ENCODE measurements at places on chromosomes 3 and 15. TPM values are rescaled to one million over a fixed set of nuclear protein-coding genes. Genes with fewer than 3 reads are reported as not detected.
A peak's percentile ranks its signal among the peaks of the same experiment; 100 is the strongest.

The CEMIP gene
- 24.2 TPM for polyA plus RNA-seq

The COL6A5 gene
- 1.6 TPM for polyA plus RNA-seq

The ADCY5 gene
- polyA plus RNA-seq: 12.1 TPM

The KCNAB1 gene
- polyA plus RNA-seq: 1.7 TPM

The THBS1 gene
- polyA plus RNA-seq: 132 TPM

The LINGO1 gene
- polyA plus RNA-seq: 21.5 TPM

The CCDC14 gene
- polyA plus RNA-seq: 305 TPM

The ARPIN gene
- 31.8 TPM for polyA plus RNA-seq

The GPR149 gene
- polyA plus RNA-seq: not detected

The BSN gene
- polyA plus RNA-seq: 0.73 TPM

The DGKG gene
- polyA plus RNA-seq: 4.8 TPM

DNA sequence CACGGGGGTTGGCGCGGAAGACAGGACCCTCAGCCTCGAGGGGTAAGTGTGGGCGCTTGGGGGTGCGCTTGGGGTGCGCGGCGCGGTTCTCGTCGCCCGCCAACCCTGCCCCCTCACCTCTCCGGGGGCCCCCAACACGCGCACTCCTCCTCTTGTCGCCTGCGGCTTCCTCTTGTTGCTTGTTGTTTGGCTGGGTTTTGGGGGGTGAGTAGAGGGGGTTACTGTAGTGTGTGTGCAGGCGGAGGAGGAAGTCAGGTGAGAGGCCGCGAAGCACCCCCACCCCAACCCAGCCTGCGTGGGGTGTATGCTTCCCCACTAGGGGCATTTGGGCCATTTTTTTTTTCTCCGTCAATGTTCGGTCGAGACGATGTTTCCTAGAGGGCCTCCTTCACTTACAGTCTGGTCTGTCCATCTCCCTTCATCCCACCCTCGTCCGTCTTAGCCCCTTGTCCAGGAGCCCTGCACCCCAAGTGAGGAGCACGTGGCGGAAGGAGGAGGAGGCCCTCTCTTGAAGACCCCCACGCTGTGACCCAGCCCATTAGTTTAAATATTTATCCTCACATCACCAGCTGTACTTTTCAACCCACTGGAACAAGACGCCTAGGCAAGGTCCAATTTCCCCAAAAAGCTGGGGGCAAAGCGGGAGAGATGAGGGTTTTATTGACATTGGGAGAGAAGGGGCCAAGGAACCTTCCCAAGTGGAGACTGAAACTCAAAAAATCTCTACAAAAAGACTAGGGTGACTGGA lies 20.4 kb upstream of the SATB1 start:
- no peak for DNase-seq

- DNase-seq: no peak
Measured at GRCh38 chr3:137612291-137612690, 151.8 kb upstream of the SOX14 start.

- no peak for DNase-seq
Measured at GRCh38 chr3:105806359-105806758, 62.5 kb downstream of the CBLB start.

- DNase-seq: no peak
Measured at GRCh38 chr15:46502667-46503066, 867.8 kb downstream of the SQOR start.

DNA sequence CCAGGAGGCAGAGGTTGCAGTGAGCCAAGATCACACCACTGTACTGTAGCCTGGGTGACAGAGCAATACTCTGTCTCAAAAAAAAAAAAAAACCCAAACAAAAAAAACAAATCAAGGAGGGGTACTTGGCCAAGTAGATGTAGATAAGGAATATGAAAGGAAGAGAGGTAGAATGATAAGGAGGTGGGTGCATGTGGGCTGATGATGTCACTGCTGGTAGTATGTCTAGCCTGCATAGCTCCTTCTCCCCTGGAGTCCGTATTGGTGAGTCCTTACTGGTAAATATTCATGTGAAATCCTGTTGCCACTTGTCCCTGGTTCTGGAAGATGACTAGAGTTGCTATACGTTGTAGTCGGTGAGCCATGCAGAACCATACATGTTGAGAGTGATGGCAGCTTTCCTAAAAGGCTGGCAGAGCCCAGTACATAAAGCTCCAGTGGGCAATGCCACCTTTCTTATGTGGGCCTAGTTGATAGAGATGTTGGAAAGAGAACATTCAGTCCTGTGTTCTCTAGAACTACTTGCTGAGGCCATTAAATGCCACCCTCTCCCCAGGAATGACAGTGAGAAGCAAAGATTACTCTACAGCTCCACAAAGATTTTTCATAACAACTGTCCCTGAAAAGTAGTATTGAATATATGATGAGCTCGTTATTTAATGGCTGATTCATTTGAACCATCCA lies 11.0 kb downstream of the KAT2B start:
- no peak for DNase-seq

DNA sequence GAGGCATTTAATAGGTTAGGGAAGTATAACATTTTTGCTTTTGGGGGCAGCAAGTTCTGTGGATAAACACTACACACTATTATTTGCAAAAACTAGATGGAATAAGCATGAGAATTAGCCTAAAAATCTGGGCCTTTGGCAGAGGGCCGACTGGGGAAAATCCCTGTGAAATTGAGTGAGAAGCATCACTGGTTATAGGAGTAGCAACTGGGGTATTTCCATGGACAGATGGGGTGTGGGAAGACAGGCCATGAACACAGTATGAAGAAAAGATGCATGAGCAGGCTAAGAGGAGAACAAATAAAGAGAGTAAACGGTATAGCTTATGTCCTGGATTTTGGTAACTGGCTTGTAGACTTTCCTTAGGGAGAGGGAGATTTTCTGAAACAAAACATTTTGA lies 32.9 kb upstream of the CSPG5 start:
- DNase-seq: no peak

- DNase-seq: no peak
Measured at GRCh38 chr3:101228441-101228840, 91.9 kb downstream of the IMPG2 start.

GRCh38 chr15:93159930-93160329 lies 70.9 kb upstream of the RGMA start:
- no peak for DNase-seq

- no peak for DNase-seq
Measured at GRCh38 chr15:60458721-60459120, 20.2 kb downstream of the ICE2 start.

DNA sequence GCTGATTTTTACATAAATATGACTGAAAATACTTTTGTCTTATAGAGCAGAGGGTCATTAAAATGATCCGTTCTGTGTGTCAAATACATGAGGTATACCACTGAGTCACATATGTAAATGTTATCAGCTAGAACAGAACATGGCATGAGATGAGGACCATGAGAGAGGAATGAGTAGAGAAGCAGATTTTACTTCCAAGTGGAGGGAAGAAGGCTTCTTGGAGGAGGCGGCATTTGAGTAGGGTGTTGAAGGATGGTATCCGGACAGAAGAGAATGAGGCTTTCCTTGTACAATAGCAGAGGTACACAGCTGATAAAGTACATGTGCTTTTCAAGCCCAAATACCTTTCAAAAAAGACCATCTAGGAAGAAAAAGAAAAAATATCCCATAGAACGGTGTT lies 4.8 kb downstream of the LIPC start:
- DNase-seq: no peak

DNA sequence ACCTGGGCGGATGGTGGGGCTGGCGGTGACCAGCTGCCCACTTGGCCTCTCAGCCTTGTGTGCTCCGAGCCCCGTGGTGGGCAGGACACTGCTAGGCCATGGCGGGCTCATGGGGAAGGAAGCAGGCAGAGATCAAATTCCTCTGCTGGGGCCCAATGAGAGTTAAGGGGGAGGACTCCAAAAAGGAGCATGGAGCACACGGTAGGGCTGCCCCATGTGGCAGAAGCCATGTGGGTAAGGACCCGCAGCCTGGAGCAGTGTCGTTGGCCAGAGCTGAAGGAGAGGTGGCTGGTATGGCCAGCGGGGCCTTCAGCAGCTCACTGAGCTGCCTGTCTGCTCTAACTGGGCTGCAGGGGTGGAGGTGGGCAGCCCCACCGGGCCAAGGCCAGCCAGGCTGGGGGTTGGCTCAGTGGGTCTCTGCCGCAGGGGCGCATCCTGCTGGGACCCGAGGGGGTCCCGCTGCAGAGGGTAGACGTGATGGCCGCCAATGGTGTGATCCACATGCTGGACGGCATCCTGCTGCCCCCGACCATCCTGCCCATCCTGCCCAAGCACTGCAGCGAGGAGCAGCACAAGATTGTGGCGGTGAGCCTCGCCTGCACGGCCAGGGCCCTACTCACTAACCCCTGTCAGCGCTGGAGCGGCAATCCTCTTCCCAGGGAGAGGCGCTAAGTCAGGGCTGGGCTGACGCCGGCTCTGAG lies 11.3 kb downstream of the STAB1 start:
- no peak for DNase-seq

GRCh38 chr3:149324332-149324731 lies 9.1 kb downstream of the TM4SF18 start:
- no peak for DNase-seq

- DNase-seq: no peak
Measured at GRCh38 chr3:112001526-112001925, 2.8 kb downstream of the TAGLN3 start.

DNA sequence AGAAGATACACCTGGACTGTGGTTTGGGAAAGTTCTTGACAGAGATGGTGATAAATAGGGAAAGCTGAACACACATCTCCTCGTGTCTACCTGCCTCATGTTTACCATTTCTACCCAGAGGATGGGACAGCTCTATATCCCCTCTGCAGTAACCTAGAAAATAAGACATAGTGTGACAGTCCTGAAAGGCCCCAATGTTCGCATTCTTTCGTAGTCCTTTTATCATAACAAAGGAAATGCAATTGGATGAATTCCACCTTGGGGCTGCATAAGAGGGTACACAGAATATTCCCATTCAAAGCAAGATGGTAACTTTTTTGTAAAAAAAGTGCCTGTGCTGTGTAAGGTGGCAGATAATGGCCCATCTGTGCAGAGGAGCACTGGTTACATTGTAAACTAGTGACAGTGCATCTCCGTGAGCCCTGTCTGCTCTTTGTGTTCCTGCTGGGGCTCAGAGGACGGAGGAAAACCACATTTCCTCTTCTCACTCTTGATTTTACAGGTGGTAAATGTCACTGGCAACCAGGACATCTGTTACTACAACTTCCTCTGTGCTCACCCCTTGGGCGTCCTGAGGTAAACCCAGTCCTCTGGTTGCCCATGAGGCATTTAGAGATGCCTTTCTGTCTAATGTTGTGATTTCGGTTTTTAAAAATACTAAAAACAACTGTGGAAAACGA lies 74.3 kb downstream of the SIDT1 start:
- DNase-seq: no peak

DNA sequence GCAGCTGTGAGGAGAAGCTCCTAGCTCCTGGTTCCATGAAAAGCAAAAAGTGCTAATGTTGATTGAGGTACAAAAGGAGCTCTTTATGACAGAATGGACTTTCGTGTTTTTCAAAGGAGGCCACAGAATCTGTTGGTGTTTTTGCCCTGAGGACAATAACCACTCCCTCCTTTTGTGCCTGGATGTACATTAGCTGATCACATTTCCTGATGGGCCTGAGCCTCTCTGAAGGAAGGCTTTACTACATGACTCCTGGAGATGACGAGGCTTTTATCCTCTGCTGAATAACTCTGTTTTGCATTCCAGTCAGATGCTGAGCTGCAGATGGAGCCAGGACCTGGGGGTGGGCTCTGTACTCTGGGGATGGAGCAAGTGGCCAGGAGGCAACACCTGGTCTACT lies 301.9 kb downstream of the CACNA2D3 start:
- DNase-seq: no peak

- no peak for DNase-seq
Measured at GRCh38 chr3:51478630-51479029, 21.2 kb downstream of the DCAF1 start.

DNA sequence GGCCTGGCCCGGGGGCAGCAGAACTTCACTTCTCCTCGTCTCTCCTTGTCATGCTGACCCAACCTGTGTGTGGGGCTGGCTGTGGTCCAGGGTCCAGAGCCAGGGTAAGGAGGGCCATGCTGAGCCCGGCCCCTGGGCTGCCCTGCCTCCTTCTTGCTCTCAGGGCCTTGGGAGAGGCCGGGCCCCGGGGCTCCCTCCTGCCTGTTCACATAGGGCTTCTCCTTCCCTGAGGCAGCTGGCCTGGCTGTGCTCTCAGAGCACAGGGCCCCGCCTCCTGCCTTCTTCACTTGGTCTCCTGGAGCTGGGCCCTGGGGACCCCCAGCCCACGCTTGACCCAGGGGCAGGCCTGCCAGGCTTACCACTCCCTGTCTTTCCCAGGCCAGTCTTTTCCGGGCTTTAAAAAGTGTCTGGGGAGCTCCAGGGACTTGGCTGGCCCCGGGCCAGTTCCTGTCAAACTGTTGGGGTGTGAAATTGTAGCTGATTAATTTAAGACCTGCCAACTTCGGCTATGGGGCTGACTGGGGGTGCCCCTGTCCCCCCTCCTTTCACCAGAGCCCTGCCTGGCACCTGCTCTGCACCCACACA lies 11.8 kb downstream of the PLXNA1 start:
- DNase-seq: no peak

GRCh38 chr3:139574026-139574947 lies 34.7 kb upstream of the RBP1 start:
- DNase-seq: peak; percentile 57

GRCh38 chr3:156628836-156629618 lies 45.4 kb upstream of the TIPARP start:
- no peak for DNase-seq

DNA sequence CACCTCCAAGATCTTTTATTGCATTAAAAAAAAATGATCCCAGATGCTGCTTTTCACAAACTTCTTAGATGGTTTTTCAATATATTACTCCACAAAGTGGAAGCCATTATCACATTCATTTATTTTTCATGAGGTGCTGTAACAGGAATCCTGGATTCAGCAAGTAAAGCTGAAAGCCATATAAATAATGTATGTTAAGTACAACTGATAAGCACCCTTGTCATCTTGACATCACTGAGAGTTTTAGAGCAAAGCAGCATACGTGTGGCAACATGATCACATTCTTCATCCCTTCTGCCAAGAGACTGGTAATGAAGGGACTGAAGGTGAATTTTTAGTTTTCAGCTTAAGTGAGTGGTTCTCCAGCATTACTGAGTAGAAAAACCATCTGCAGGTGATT lies 44.9 kb upstream of the LRRFIP2 start:
- DNase-seq: no peak

All from right lung (tissue), 10 donors.